Activated T-cell treated with anti-CD3 and anti-CD28 coated beads, Interleukin-2, amount 50 U/mL, for 72 hours (primary cell): ENCODE measurements at places on chromosomes 1 and 21. TPM values are rescaled to one million over a fixed set of nuclear protein-coding genes. Genes with fewer than 3 reads are reported as not detected.

The LCE3D gene
- not detected for total RNA-seq

The SYF2 gene
- total RNA-seq: 64.8 TPM

The ERICH3 gene
- not detected for total RNA-seq

The SLC39A1 gene
- 90.7 TPM for total RNA-seq

The SAMSN1 gene
- total RNA-seq: 65.4 TPM

The MROH9 gene
- not detected for total RNA-seq

The HSPA6 gene
- total RNA-seq: 0.53 TPM

The HSD11B1 gene
- 3.1 TPM for total RNA-seq

The CSTB gene
- 32.3 TPM for total RNA-seq

The RAB25 gene
- 0.53 TPM for total RNA-seq

The KCNE1 gene
- 0.37 TPM for total RNA-seq

The CD2 gene
- total RNA-seq: 232 TPM
